Right renal pelvis (tissue), 4 donors: ENCODE measurements at places on chromosomes 5 and 9.

GRCh38 chr9:117096138-117096537 lies 318.7 kb downstream of the ASTN2 start:
- DNase-seq: no peak

- no peak for DNase-seq
These were observed 138.7 kb upstream of the TMEM161B start for GRCh38 chr5:88407341-88407740.

DNA sequence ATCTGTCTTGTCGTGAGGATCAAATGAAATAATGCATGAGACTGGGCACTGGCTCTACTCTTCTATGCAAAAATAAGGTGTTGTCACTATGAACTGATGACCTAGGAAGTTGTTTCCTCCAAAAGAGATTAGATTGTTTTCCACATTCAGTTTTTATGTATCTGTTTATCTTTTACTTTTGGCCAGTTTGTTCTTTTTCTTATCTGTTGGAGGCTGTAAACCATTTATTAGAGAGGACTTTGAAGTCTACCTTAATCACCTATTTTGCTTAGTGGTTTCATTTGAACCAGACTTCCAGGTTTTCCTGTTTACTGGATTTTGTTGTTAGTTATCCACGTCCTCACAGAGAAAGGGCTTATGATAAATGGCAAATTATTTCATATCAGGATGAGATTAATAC lies 21.5 kb upstream of the GDA start:
- DNase-seq: no peak

- no peak for DNase-seq
These were observed 453 bp downstream of the PTRH1 start for GRCh38 chr9:127714951-127715469.

DNA sequence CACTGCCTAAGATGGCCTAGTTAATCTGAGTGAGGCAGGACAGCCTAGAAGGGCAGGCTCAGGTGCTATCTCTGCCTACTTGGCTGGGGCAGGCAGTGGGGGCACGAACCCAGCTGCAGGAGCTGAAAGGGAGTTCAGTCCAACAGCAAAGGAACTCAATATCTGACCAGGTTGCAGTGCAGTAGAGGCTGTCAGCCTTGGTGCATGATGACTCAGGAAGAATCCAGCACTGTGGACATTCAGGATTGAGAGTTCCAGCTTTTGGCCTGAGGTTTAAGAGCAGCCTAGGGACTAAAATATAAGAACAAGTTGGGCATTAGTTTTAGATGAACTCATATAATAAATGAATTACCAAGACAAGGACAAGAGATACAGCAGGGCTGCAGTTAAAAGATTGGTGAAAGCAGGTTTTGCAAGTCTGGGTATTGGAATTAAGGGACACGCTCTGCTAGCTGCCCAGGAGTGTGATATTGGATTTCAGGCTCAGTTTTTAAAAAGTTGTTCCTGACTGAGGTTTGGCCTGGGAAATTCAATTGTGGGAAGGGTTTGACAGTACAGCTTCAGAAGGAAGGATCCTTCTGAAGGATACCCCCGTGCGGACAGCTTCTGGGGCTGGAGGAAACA lies 64.7 kb upstream of the ATG10 start:
- no peak for DNase-seq

GRCh38 chr9:90815183-90815943 lies 13.7 kb downstream of the SYK start:
- no peak for DNase-seq

GRCh38 chr5:54186912-54187445 lies 123.4 kb downstream of the ARL15 start:
- no peak for DNase-seq

GRCh38 chr5:160042671-160043070 lies 33.7 kb downstream of the TTC1 start:
- DNase-seq: no peak
